NCI-H1417 (cell line): ENCODE measurements at places on chromosomes 6 and 20.

DNA sequence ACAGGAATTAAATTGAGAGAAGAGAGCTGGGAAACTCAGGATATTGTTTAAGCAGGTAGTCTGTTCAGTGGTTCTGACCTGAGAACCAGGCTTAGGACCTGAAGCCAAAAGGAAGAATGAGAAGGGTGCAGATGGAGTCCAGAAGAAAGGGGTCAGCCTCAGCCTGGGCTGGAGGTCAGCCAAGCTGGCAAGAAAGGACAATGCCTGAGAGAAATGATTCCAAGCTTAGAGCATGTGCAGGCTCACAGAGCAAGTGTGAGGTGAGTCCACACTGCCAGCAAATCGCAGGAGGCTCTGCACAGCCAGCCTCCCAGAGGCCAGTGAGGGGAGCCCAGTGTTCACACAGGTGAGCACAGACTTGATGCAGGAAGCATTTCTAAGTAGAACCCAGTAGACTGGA lies 47.3 kb downstream of the DAAM2 start:
- no peak for DNase-seq

GRCh38 chr6:11556309-11556708 lies 18.8 kb downstream of the TMEM170B start:
- no peak for DNase-seq

- no peak for DNase-seq
These were observed 144.4 kb upstream of the PDE10A start for GRCh38 chr6:165807249-165807960.

GRCh38 chr20:3172126-3172932 lies 1.0 kb downstream of the LZTS3 start:
- no peak for DNase-seq

DNA sequence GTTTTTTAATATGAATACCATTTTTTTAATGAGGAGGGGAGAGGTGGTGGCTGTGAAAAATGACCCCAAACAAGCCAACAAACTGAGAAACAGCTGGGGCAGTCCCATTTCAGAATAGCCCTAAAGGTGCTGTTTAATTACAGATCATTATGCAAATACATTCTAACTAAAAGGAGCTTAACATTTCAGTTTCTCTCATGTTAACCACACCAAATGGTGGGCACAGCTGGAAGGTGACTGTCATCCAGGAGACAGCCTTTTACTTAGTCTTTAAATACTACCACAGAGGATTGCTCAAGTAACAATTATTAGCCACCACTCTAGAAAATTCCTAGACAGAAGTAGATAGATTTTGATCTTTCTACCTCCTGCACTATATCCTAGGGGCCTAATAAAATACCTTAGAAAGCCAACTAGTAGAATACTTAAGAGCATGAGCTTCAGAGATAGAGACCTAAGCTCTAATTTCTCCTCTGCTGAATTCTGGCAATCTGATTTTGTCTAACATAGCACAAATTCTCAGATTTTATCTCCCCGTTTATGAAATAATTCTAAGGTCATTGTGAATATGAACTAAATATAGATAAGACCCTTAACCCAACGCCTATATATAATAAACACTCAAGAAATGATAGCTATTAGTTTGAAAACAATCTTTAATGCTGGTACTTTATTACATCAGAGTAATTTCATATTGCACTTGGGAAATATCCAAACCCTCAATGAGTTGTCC lies 615.1 kb upstream of the NRSN1 start:
- no peak for DNase-seq

GRCh38 chr20:43138061-43138770 lies 51.5 kb downstream of the PTPRT start:
- DNase-seq, result no peak

DNA sequence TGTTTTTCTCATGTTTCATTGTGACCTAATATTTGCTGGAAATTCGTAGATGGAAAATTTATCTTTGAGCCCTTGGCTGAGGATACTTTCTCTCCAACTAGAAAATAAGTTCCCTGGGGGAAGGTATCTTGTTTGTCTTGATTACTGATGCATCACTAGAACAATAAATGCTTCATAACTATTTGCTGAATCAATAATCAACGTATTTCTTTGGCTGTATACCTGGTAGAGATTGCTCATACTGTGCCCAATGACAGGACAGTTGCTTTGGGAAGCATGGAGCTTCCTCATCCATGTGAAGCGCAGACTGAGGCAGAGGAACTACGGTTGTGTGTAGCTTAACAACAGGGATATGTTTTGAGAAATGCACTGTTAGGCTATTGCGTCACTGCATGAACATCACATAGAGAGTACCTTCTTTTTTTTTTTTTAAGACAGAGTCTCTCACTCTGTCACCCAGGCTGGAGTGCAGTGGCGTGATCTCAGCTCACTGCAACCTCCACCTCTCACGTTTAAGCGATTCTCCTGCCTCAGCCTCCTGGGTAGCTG lies 34.2 kb upstream of the RPN2 start:
- DNase-seq, result no peak

- DNase-seq, result no peak
These were observed 2.7 kb upstream of the DTD1 start for GRCh38 chr20:18585134-18585533.

DNA sequence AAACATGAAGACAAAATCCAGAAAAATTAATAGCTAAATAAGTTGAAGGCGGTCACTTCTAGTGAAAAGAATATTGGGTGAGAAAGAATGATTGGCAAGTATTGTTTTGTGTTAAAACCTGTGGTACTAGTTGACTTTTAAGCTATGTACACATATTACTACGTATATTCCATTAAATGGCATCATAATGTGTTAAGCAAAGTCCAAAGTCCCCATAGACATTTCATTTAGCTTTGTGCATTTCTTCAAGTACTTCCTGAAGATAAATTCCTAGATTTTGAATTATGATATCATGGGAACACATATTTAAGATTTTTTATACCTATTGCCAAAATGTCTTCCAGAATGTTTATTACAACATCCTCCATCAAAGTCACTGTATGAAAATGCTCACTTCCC lies 272.7 kb upstream of the IRAK1BP1 start:
- no peak for DNase-seq

GRCh38 chr6:123908797-123909196 lies 105.1 kb downstream of the NKAIN2 start:
- DNase-seq, result peak; percentile 80

- DNase-seq, result no peak
These were observed 26.3 kb downstream of the LHFPL5 start for GRCh38 chr6:35831257-35832007.

- DNase-seq, result no peak
These were observed 67.7 kb downstream of the PYGB start for GRCh38 chr20:25315418-25316210.

DNA sequence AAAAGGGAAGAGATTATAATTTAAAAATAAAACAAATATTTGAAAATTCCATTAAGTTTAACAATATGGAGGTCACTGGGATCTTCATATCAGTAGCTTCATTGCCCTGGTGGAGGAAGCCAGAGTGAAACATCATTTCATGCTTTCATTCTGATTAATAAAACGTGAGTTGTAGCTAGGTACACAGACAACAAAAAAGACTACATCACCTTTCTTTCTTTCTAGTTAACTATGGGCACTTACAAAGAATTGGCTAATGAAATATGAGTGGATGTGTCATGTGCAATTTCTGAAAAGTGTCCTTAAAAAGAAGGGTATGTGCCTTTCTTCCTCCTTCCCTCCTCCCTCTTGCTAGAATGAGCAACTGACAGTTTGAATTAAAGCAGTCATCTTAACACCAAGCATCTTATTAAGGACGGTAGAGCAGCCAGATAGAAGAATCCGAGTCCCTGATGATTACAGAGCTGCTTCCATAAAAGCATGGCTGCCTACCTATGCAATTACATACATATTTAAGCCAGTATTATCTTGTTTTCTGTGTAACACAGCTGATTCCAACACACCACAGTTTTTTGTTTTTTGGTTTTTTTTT lies 3.4 kb downstream of the SERAC1 start:
- no peak for DNase-seq

- DNase-seq, result no peak
These were observed 95.6 kb downstream of the CTNNBL1 start for GRCh38 chr20:37789408-37789807.

GRCh38 chr6:95094751-95095663 lies 482.3 kb upstream of the MANEA start:
- DNase-seq, result peak; percentile 39

DNA sequence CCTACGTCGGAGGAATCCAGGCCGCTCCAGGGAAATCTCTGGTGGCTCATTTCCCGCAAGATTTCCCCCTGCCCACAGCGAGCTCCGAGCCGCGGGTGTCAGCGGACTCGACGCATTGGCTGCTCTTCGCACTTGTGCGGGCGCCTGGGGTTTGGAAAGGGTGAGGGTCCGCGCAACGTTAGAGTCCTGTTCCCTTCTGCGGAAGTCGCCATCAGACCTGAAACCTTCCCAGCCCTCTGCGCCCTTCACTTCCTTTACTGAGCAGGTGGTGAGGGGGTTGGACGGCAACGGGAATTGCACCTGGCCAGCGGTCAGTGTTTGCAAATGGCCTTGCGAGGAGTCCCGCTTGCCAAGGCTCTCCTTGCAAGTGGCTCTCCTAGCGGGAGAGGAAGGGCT lies 8.4 kb downstream of the PAX1 start:
- no peak for DNase-seq
